ENCODE measurements at places on chromosomes 2 and 18. TPM values are rescaled to one million over a fixed set of nuclear protein-coding genes. Genes with fewer than 3 reads are reported as not detected.

TUBA4B gene
- total RNA-seq, result not detected

TCF23 gene
- total RNA-seq, result not detected

ALK gene
- total RNA-seq, result not detected

SPDYA gene
- 0.85 TPM for total RNA-seq

ANKRD30BL gene
- total RNA-seq, result under 0.01 TPM

ABCA12 gene
- total RNA-seq, result 16.2 TPM

NCKAP5 gene
- total RNA-seq, result 0.43 TPM
